ENCODE measurements at places on chromosomes 5 and 9. TPM values are rescaled to one million over a fixed set of nuclear protein-coding genes. Genes with fewer than 3 reads are reported as not detected.

DNA sequence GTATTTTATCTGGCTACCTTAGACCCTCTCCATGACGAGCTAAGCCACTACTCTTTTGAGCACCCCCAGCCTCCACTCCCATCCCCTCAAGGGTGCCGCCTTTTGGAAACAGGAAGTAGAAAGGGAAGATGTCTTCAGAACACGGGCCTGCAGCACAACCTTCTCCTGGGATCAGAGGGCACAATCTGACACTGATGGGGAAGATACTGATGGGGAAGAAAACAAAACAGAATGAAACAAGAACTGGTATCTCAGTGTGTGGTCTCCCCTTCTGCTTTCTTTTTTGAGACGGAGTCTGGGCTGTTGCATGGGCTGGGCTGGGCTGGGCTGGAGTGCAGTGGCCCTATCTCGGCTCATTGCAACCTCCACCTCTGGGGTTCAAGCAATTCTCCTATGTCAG lies 539.7 kb upstream of the DAP start:
- no peaks in the 10 kb centered on the region for H3K36me3 ChIP-seq
- no peaks in the 10 kb centered on the region for H3K4me1 ChIP-seq
- no peak for DNase-seq
- H3K27me3 ChIP-seq: no peaks in the 10 kb centered on the region

DNA sequence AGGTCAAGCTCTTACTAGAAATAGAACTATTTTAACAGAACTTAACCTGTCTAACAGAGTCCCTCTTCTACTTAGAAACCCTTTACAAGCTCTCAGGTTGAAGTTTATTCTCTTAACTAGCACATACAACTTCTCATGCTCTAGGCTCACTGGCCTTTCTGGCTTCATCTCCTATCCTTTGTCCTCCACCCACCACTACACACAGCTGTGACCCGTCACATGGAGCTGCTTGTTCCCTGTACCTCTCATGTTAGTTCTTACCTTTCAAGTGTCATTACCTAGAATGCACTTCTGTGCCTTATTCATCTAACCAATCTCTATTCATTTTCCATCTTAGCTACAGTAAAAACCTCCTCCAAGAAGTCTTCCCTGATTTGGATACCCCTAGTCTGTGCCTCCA lies 89.4 kb upstream of the APC start:
- no peak overlapping the region for H3K4me3 ChIP-seq
- DNase-seq: no peak
- H3K36me3 ChIP-seq: no peaks in the 10 kb centered on the region
- no peaks in the 10 kb centered on the region for H3K27me3 ChIP-seq

DNA sequence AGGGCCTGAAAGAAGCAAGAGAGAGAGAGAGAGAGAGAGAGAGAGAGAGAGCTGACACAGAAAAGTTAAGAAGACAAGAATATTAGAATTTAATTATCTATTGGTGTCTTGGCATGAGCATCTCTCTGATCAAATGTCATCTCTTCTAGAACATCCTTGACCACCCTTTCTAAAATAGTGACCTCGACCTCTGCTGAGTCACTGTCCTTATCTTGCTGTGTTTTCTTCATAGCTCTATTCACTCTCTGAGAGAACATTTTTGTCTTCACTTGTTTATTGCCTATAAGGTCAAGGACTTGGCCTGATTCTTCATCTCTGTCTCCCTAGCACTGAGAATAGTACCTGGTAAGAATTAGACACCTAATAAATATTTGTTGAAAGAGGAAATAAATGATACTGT lies 383.8 kb upstream of the RPS23 start:
- no peaks in the 10 kb centered on the region for H3K4me1 ChIP-seq
- H3K27me3 ChIP-seq: peaks cover 3% of the 10 kb centered on the region
- no peak overlapping the region for H3K27ac ChIP-seq
- no peaks in the 10 kb centered on the region for H3K36me3 ChIP-seq

DNA sequence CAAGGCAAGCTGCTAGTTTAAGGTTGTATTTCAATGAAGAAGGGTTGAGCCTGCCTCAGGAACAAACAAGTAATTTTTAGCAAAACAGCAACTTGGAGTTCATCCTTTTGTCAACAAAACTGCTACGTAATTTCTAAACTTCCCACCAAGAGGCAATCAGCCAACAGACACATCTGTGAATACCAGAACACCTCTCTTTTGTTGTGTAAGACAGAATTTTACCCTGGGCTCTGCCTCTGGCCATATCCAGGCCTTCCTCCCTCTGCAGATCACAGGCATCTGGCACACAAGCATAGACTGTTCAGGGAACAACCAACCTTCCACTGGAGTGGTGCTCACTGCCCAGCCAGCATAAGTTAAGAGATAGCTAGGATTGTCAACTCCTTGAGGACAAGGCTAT lies 409.0 kb downstream of the SPOCK1 start:
- no peak overlapping the region for H3K27ac ChIP-seq
- H3K27me3 ChIP-seq: peaks cover 5% of the 10 kb centered on the region
- H3K36me3 ChIP-seq: no peaks in the 10 kb centered on the region
- no peak overlapping the region for H3K4me3 ChIP-seq
- no peak for DNase-seq

DNA sequence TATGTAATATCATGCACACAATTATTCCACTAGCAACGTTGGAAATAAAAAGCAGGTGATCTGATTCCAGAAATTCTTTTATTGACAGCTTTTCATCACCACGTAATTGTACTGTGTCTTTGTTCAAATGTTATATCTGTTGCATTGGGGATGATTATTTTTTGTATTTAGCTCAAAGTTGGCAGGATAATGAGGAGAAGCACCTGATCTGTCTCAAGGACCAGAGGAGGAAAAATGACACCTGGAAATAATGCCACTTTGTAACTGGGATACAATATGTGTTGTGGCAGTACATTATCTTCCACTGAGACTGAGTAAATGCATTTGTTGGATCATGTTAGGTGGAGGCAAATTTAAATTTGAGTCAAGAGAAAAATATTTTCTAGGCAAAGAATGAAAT lies 1298.8 kb upstream of the CDH6 start:
- no peak overlapping the region for H3K4me3 ChIP-seq
- DNase-seq: no peak
- H3K27ac ChIP-seq: no peak overlapping the region
- no peaks in the 10 kb centered on the region for H3K27me3 ChIP-seq
- H3K4me1 ChIP-seq: no peaks in the 10 kb centered on the region
- no peaks in the 10 kb centered on the region for H3K36me3 ChIP-seq

DNA sequence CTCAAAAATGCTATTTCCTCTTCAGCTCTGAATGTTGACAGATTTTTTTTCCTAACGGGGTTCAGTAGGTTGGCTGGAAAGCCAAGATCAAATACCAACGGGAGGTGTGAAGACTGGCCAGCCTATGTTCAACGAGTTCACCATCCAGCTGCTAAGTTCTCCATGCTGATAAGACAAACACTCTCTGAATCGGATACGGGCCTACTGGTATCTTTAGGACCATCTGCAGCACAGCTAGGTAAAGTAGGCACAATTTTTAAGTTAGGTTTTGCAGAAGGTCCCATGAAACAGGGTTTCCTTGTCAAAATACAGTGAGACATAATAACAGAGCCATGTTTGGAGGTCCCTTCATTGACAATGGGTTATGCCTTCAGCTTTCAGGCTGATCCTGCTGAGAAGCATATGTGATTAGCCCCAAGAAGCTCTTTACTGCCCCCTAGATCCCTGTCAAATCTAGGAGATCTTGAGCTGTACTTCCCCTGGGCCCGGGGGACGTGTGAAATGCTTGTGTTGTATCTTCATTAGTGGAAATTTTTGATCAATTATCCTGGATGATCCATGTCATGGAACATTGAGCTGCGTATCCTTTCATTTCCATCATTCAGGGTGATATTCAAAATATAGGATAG lies 60.6 kb downstream of the PGM5 start:
- H3K27me3 ChIP-seq: peaks cover 4% of the 10 kb centered on the region
- no peak overlapping the region for H3K27ac ChIP-seq
- no peak for DNase-seq
- H3K4me3 ChIP-seq: no peak overlapping the region

DNA sequence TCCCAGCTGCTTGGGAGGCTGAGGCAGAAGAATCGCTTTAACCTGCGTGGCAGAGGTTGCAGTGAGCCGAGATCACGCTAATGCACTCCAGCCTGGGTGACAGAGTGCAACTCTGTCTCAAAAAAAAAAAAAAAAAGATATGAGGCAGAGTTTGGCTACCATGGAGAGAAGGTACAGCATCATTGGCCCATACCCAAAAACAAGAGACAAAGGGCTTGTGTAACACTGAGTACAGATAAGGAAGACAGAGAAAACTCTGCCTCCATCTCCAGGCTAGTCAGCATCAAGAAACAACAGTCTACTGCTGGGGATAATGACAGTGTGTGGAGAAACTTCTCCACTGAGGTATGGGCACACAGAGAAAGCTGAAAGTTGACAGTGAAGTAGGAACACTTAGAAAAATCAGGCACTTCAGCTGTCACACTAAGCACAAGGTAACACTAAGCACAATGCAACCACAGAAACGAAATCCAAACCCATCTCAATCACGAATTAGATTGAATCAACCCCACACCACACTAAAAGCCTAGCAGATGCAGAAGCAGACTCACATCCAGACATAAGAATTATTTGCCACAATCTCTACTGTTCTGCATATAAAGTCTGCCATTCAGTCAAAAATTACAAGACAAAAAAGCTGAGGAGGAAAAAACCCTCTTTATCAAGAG lies 10.5 kb downstream of the PJA2 start:
- no peak overlapping the region for H3K27ac ChIP-seq
- no peaks in the 10 kb centered on the region for H3K27me3 ChIP-seq
- no peak overlapping the region for H3K4me3 ChIP-seq
- no peak for DNase-seq
- peaks cover 7% of the 10 kb centered on the region for H3K4me1 ChIP-seq
- H3K36me3 ChIP-seq: peaks cover 6% of the 10 kb centered on the region

DNA sequence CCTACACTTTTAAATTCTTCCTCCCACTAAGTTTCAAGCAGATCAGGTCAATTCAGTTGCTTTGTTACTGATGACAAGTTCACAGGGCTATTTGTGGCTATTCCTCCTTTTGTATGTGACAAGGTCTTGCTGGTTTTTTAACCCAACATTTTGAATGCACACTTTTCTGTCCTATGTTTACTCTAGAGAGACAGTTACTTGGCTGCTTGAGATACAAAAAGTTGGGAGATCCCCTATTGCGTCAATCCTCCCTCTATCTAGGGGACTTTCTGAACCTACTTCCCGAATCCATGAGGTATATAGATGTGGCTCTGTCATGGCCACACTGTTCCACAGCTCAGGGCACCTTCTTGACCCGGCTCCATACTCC lies 386.7 kb downstream of the NTRK2 start:
- H3K27ac ChIP-seq: no peak overlapping the region
- no peaks in the 10 kb centered on the region for H3K4me1 ChIP-seq
- no peaks in the 10 kb centered on the region for H3K36me3 ChIP-seq
- DNase-seq: no peak
- no peak overlapping the region for H3K4me3 ChIP-seq

DNA sequence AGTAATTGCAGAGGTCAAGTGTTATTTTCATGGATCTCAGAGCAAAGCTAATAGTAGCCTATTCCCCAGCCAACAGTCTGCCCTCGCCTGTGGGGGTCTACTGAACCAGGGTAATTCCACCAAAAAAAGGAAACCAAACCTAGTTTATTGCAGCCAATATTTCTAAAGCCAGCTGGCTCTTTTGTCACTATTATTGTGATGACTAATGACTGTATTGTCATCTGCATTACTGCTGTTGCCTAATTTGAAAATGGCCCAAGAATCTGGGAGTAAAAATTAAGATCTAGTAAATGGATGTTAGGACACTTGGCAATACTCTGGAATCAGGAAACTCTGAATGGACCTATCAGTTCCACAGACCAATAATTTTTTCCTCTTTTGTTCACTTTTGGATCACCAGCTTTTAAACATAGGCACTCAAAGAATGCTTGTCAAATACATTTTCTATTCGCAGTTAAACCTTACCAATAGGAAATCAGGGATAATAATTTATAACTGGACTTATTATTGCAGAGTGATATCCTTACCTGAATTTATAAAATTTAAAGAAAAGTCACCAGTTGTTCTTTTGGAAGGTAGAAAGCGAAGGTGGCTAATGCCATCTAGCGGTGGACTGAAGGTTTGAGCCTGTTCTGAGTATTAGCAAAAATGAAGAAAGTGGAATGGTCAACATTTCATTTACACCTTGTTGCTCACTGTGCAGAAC lies 69.2 kb downstream of the SYK start:
- no peaks in the 10 kb centered on the region for H3K4me1 ChIP-seq
- no peak overlapping the region for H3K27ac ChIP-seq
- H3K27me3 ChIP-seq: no peaks in the 10 kb centered on the region
- no peaks in the 10 kb centered on the region for H3K36me3 ChIP-seq
- no peak overlapping the region for H3K4me3 ChIP-seq

GRCh38 chr5:10567121-10567591 lies 3.3 kb downstream of the ANKRD33B start:
- no peak overlapping the region for H3K4me3 ChIP-seq
- H3K27me3 ChIP-seq: peaks cover 30% of the 10 kb centered on the region
- no peaks in the 10 kb centered on the region for H3K36me3 ChIP-seq
- no peaks in the 10 kb centered on the region for H3K4me1 ChIP-seq
- H3K27ac ChIP-seq: no peak overlapping the region

DNA sequence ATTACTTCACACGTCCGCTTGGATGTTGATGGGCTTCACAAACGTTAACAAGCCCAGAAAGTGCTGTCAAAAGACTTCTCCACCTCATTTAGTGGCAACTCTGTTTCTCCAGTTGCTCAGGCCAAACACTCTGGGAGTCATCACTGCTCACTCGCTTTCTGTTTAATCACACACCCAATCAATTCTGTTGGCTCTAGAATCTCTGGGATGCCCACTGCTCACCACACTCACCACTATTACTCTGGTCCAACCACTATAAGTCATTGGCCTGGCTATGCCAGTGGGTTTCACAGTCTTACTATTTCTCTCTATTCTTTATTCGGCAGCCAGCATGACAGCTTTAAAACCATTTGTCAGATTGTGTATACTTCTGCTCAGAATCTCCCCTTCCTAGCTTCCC lies 163.5 kb downstream of the KDM4C start:
- H3K4me3 ChIP-seq: no peak overlapping the region
- H3K4me1 ChIP-seq: no peaks in the 10 kb centered on the region
- no peaks in the 10 kb centered on the region for H3K27me3 ChIP-seq
- H3K27ac ChIP-seq: no peak overlapping the region

Gene PLGRKT
- total RNA-seq: 15.4 TPM

Gene ZNF169
- 10.4 TPM for total RNA-seq
